ENCODE measurements at places on chromosomes 2 and 18. TPM values are rescaled to one million over a fixed set of nuclear protein-coding genes. Genes with fewer than 3 reads are reported as not detected.
A peak's percentile ranks its signal among the peaks of the same experiment; 100 is the strongest.

SLC14A1 gene
- 23.5 TPM for polyA plus RNA-seq

LINC00305 gene
- polyA plus RNA-seq: not detected

GRCh38 chr2:19362755-19363473 is 4.5 kb upstream of the OSR1 start:
- DNase-seq: peak; percentile 81

PROKR1 gene
- polyA plus RNA-seq: 0.06 TPM

DNA sequence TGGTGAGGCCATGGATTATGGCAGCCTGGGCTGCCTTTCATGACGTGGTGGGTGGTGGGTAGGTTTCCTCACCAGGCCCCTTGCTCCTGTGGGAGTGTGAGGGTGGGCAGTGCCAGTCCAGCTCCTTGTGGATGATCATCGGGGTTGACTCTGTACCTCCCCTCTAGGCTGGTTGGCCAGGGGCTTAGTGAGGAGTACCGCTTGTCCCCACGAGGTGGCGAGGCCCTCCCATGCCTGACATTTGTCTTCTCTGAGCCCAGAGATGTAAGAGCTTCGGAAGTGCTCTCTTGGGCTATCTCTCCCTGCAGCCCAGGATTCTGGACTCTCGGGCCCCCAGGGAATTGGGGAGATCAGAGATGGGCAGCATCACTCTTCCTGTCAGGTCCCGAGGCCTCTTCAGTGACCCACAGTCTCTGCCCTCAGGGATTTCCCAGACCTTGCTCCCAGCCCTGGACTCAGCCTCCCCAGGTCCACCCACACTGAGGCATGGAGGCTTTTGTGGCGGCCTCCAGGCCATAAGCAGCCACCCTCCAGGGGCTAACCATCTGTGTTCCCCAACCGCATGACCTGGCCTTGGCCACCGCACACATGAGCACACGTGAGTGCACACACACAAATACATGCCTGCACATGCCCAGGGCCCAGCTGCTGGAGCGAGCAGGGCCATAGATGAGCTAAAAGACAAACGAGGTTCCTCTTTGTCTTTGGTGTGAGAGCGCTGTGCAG is 6.5 kb downstream of the SPR start:
- DNase-seq: no peak

DNA sequence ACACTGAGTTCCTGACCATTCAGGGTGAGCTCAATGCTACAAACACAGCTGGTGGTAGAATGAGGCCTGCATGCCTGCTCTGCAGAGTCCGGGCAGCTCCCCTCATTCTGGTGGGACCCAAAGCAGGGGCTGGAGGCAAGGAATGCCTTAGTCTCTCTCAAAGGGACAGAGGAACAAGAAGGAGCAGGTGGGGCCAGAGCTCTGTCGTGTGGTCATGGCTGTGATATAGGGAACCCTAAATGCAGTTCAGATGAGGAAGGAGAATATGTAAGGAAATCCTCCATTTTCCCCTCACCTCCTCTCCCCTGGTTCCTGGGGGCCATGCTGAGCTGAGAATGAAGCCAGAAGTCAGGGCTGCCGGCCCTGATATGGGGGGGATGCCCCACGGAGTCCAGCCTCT is 334.3 kb downstream of the CYP26B1 start:
- DNase-seq: no peak

DNA sequence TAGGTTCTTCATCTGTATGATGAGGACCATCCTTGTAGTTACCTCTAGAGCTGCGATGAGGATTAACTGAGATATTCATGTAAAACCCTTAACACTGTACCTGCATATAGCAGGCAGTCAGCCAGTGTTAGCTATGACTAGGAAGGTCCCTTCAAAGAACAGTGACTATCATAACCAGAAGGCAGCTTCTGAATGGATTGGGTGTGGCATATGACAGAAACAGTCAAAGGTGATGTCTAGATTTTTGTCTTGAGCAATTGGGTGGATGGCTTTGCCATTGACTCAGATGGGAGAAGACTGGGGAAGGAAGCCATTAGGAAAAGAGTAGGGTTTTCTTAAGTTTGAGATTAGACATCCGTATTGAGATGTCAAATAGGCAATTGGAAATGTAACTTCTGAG is 15.7 kb downstream of the XDH start:
- DNase-seq: no peak

DNA sequence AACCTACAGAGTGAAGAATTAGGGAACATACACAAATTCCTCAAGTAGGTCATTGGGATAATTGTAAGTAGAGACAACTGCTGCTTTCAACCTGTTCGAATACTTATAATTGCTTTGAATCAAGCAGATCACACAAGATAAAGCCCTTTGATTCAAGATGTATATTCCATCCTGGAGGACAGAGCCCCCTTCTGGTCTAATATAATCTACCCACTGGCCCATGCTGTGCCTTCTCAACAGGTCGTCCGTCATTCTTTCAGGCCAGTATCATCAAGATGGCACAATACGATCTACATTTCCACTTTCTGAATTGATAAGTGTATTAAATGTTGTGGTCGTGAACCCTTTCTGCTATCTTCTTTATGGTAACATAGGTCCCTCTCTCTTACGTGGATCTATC is 387.0 kb upstream of the CDH19 start:
- no peak for DNase-seq

TCF7L1 gene
- polyA plus RNA-seq: 20.9 TPM

- no peak for DNase-seq
Observed at GRCh38 chr2:189142893-189143759, 36.4 kb downstream of the COL5A2 start.

DNA sequence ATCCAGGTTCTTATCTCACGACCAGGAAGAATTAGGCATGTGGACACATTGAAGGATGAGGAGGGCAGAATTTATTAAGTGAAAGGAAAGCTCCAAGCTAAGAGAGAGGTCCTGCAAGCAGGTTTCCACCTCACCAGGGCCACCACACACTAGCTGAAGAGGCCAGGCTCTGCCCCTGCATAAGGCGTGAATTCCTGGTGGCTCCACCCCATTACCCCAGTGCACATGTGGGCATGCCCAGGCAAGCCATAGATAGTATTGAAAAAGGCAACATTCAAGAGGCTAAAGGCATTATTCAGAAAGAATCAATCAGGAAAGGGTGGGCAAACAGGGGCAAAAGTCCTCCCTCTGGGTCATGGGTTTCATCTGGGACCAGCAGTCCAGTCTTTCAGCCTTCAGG is 30.9 kb upstream of the GRP start:
- DNase-seq: no peak

DNA sequence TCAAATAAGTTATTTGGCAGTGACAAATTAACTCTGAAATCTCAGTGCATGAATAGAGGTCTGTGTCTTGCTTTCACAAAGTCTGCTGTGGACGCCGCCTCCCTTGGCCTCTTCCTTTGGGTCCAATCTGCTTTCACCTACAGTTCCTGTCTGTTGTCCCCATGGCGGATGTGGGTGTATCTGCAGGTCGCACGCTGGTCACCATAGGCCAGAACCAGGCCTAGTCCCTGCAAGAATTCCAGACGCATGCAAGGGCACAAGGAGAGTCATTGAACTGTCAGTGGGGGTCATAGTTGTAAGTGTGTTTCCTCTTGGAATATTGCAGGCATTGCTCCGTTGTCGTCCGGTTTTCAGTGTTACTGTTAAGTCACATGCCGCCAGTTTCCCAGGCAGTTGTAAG is 7.4 kb downstream of the SOCS6 start:
- DNase-seq: no peak

TRAF3IP1 gene
- 13.6 TPM for polyA plus RNA-seq

DNA sequence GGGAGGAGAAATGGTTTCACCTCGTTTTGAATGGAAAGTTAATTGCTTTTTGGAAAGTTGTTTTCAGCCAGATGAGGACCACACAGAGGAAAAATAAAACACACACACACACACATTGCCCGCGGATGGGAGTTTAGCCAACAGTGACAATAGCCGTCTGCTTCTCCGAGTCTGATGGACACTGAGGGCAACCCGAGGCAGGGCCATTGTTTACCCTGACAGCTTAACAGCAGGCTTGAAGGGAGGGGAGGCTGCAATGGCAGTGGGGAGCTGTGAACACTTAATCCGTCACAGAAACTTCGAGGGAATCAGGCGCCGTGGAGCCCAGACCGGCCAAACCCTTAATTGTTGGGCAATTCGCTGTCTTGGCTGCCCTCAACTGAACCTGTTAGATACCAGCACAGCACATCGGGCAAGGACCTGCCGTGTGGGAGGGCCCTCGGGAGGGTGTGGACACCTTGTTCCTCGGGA is 145.9 kb downstream of the ACKR3 start:
- no peak for DNase-seq

NETO1 gene
- 0.96 TPM for polyA plus RNA-seq

DNA sequence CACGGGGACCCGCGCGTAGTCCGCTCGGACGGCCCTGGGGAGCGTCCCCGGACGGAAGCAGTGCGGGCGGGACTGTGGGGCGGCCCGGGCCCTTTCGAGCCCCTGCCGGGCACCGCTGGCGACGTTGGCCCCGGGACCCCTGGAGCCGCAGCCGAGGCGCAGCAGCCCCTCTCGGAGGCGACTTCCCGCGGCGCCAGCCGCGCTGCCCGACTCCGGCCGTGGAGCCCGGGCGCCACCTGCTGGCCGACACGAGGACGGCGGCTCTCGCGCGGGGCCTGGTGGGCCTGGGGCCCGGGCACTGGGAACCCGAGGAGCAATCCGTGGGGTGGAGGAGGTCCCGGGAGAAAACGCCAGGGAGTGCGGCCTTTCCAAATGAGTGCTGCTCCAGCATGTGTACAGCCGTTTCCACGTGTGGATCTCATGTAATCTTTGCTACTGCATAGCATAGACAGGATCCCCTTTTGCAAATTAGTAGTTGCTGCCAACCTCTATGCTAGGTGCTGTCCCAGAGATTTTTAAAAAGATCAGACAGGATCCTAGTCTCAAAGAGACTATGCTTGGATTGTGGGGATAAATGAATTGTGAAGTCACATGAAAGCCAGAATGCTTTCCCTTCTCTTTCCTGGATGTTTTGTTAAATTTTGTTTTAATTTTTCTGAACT is 4.0 kb downstream of the ID2 start:
- DNase-seq: no peak
